ENCODE measurements at places on chromosomes 3 and 15. TPM values are rescaled to one million over a fixed set of nuclear protein-coding genes. Genes with fewer than 3 reads are reported as not detected.
A peak's percentile ranks its signal among the peaks of the same experiment; 100 is the strongest.

DNA sequence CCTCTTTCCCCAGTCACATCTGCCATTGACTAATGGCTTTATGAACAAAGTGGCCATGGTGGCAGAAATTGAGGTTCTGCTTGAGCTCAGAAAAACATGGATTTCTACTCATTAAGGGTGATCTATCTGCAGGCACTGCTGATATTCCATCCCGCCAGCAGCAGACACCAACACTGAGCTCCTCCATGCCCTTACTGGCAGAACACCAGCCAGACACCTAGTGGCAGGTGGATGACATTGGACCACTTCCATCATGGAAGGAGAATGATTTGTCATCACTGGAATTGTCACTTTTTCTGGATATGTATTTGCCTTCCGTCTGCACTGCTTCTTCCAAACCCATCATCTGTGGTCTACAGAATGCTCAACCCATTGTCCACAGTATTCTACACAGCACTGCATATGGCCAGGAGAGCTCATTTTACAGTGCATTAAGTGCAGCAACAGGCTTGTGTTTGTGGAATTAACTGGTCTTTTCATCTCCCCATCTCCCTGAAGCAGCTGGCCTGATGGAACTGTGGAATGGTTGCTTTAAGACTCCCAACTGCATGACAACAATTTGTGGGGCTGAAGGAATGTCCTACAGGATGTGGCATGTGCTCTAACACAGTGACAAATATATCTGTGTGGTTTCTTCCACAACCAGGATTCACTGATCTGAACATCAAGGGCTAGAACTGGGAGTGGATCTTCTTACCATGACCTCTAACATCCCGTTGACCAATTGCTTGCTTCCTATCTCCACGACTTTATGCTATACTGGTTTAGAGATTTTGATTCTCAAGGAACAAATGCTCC, 103.4 kb downstream of the WNT7A start:
- H3K4me1 ChIP-seq, result no peaks in the 10 kb centered on the region
- H3K36me3 ChIP-seq, result no peaks in the 10 kb centered on the region
- DNase-seq, result no peak
- no peak overlapping the region for H3K27ac ChIP-seq

DNA sequence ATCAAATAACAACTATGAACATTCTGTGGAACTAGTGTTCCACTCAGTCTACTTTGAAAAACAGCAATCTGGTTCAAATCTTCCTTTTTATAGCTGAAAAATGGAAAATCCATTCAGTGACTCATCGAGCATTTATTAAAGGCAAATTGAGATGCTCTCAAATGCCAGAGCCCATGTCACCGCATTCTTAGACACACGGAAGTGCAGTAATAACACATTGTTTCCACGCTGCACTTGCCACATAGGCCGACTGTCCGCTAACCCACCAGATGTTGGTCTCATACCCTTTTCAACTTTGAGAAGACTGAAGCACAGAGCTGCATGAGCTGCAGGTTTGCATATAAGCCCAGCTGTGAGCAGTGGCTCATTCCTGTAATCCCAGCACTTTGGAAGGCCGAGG, 95.9 kb downstream of the TMEM266 start:
- peaks cover 3% of the 10 kb centered on the region for H3K4me1 ChIP-seq
- H3K36me3 ChIP-seq, result no peaks in the 10 kb centered on the region
- H3K27ac ChIP-seq, result no peak overlapping the region
- H3K27me3 ChIP-seq, result no peaks in the 10 kb centered on the region
- no peak for DNase-seq

GRCh38 chr3:184780981-184781515, 30.9 kb upstream of the VPS8 start:
- no peaks in the 10 kb centered on the region for H3K36me3 ChIP-seq
- no peaks in the 10 kb centered on the region for H3K27me3 ChIP-seq
- no peak overlapping the region for H3K4me3 ChIP-seq
- no peak for DNase-seq

DNA sequence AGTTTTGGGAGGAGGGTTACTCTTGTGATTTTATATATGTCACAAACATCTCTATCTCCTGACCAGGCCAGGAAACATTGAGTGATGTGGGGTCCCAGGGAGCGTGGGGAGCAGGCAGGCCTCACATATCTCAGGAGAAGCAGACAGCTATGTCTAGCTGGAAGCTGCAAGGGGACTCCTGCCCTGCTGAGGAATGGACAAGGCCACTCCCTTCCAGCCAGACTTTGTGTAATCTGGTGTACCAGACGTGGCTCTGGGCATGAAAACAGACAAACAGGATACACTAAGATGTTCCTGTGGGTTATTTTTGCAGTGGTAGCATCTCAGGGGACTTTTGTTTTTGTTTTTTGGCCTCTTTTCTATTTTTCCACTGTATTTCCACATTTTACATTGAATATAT, 23.2 kb downstream of the CYP8B1 start:
- peaks cover 4% of the 10 kb centered on the region for H3K4me1 ChIP-seq
- no peak for DNase-seq
- no peaks in the 10 kb centered on the region for H3K36me3 ChIP-seq
- no peaks in the 10 kb centered on the region for H3K27me3 ChIP-seq
- H3K4me3 ChIP-seq, result no peak overlapping the region

GRCh38 chr15:63500265-63501250, 3.8 kb upstream of the USP3 start:
- peak overlapping the region; percentile 99 for H3K27ac ChIP-seq
- DNase-seq, result no peak
- no peaks in the 10 kb centered on the region for H3K27me3 ChIP-seq

DNA sequence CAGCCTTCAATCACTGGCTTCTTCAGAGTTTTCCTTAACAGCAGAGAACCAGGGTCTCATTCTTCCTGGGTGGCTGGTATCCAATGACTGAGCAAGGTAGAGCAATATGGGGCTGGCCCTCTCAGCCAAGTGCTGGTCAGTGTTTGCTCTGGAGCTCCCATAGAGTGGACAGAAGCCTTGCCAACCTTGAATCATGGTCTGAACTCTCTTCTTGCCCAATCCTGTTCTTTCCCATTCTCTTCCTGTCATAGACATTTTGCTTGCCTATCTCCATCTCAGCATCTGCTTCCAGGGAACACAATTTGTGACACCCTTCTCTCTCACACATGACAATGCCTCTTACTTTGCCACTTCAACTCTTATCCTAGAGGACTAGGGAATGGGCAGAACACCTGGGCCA, 245.6 kb upstream of the PEX5L start:
- H3K4me3 ChIP-seq, result no peak overlapping the region
- H3K27ac ChIP-seq, result no peak overlapping the region
- H3K4me1 ChIP-seq, result no peaks in the 10 kb centered on the region
- H3K36me3 ChIP-seq, result no peaks in the 10 kb centered on the region
- no peaks in the 10 kb centered on the region for H3K27me3 ChIP-seq
- DNase-seq, result no peak

DNA sequence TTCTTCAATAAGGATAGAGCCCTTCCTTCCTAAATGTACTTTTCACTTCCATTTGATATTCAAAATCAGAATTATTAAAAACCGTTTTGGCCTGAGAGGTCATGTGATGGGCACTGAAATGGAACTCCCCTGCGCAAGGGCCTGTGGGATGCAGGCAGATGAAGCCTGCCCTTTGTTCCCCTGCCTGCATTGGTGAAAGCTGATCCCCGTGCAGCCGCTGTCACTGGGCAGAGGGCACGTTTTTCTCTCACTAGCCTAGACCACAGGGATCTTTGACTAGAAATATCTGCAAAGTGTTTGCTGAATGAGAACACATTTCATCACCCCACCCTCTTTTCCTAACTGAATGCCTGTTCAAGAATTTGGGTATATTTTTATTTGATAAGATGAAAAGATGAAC, 74.9 kb downstream of the TIPARP start:
- no peak for DNase-seq
- H3K4me1 ChIP-seq, result peaks cover 10% of the 10 kb centered on the region
- no peaks in the 10 kb centered on the region for H3K27me3 ChIP-seq
- H3K27ac ChIP-seq, result no peak overlapping the region

- no peaks in the 10 kb centered on the region for H3K4me1 ChIP-seq
- H3K4me3 ChIP-seq, result no peak overlapping the region
- no peaks in the 10 kb centered on the region for H3K27me3 ChIP-seq
Observed at GRCh38 chr3:174358252-174358651, 500.9 kb upstream of the NAALADL2 start.

- H3K27me3 ChIP-seq, result no peaks in the 10 kb centered on the region
- no peaks in the 10 kb centered on the region for H3K36me3 ChIP-seq
- DNase-seq, result no peak
- no peaks in the 10 kb centered on the region for H3K4me1 ChIP-seq
- no peak overlapping the region for H3K4me3 ChIP-seq
Observed at GRCh38 chr15:56295433-56295832, 51.8 kb upstream of the RFX7 start.

- peaks cover 3% of the 10 kb centered on the region for H3K4me1 ChIP-seq
- H3K27ac ChIP-seq, result peak overlapping the region; percentile 14
- no peaks in the 10 kb centered on the region for H3K27me3 ChIP-seq
- no peak for DNase-seq
Observed at GRCh38 chr3:186281176-186281575, 80.9 kb downstream of the DGKG start.

DNA sequence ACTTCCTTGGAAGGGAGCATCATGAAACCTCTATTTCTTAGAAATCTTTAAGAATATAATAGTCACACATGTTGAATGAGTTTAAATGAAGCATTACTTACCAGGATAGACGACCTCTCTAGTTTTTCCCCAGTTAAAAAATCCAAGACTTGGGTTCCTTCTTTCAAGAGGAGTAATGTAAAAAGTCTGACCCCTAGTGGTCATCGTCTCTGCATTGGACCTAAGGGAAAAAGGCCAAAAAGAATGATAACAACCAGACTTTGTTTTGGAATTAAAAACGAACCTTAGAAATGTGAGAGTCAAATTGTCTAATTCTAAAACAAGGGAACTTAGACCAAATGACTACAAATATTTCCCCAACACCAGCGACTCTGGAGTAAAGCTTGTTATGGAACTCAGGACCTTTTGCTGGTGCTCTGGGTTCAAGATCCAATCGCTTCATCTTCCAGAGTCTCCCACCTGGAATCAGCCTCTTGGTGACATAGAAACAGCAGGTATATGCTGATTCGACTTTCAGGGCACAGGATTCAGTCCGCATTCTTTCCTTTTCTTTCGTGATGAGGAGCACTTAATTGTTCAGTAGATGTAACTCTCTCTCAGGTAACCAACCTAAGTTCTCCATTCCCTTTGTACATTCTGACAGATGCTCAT, 214.8 kb upstream of the TPRG1 start:
- H3K27me3 ChIP-seq, result no peaks in the 10 kb centered on the region
- H3K36me3 ChIP-seq, result no peaks in the 10 kb centered on the region
- H3K4me1 ChIP-seq, result peaks cover 28% of the 10 kb centered on the region
- DNase-seq, result no peak
- H3K4me3 ChIP-seq, result no peak overlapping the region
- H3K27ac ChIP-seq, result peak overlapping the region; percentile 45

- H3K36me3 ChIP-seq, result no peaks in the 10 kb centered on the region
- H3K4me1 ChIP-seq, result no peaks in the 10 kb centered on the region
- no peak overlapping the region for H3K27ac ChIP-seq
- no peaks in the 10 kb centered on the region for H3K27me3 ChIP-seq
- no peak for DNase-seq
Observed at GRCh38 chr15:58415636-58416035, 16.2 kb upstream of the LIPC start.

GRCh38 chr3:72190050-72190449, 405.1 kb upstream of the PROK2 start:
- peaks cover 4% of the 10 kb centered on the region for H3K4me1 ChIP-seq
- H3K36me3 ChIP-seq, result no peaks in the 10 kb centered on the region

GRCh38 chr3:45297331-45297730, 71.2 kb upstream of the TMEM158 start:
- H3K36me3 ChIP-seq, result no peaks in the 10 kb centered on the region
- no peaks in the 10 kb centered on the region for H3K27me3 ChIP-seq
- DNase-seq, result no peak
- no peaks in the 10 kb centered on the region for H3K4me1 ChIP-seq

- no peaks in the 10 kb centered on the region for H3K36me3 ChIP-seq
- H3K4me1 ChIP-seq, result peaks cover 29% of the 10 kb centered on the region
- no peaks in the 10 kb centered on the region for H3K27me3 ChIP-seq
- no peak for DNase-seq
- H3K4me3 ChIP-seq, result no peak overlapping the region
Observed at GRCh38 chr3:23659840-23660430, 145.8 kb upstream of the UBE2E1 start.

DNA sequence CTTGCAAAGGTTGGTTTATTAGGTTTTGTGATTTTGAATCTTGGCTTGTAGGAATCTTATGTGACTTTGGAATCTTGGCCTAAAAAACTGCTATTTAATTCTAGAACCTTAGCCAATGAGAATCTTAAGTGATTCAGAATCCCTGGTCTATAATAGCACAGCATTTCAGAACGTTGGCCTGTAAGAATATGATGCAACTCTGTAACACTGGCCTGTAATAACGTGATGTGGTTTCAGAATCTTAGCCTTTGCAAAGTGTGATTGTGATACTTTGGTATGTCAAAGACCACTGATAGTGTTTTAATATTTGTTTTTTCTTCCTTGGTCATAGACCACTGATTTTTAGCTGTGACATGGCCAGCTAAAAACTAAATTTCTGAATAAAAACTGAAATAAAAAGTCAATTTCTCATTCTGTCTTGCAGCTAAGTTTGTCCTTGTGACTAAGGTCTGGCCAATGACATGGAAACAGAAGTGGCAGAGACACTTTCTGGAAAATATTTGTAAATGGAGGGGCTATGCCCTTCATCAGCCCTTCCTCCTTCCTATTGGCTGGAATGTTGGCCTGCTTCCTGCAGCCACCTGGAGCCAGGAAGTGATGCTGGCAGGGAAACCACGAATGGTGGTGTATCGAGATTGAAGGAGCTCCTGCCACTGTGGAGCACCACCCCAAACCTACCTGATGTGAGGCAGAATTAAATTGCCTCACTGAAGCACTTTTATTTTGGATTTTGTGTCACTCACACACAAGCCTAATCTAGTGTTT, 42.3 kb upstream of the CORO2B start:
- H3K4me1 ChIP-seq, result no peaks in the 10 kb centered on the region
- H3K27me3 ChIP-seq, result no peaks in the 10 kb centered on the region
- peak overlapping the region; percentile 46 for H3K27ac ChIP-seq
- DNase-seq, result no peak
- H3K4me3 ChIP-seq, result no peak overlapping the region
- no peaks in the 10 kb centered on the region for H3K36me3 ChIP-seq

Gene GREM1
- 7.0 TPM for total RNA-seq

Data from esophagus squamous epithelium (tissue), 5 donors.